Activated T-helper 1 cell treated with Interleukin-2 at 50 U/mL for 16 hours (primary cell): ENCODE measurements at places on chromosomes 4 and X.

- no peak for DNase-seq
Measured at GRCh38 chr4:47990145-47990544, 26.3 kb downstream of the CNGA1 start.

GRCh38 chr4:122603156-122603574, 17.7 kb downstream of the IL21 start:
- DNase-seq, result no peak

GRCh38 chrX:23854122-23854521, 53.6 kb downstream of the APOO start:
- DNase-seq, result no peak

DNA sequence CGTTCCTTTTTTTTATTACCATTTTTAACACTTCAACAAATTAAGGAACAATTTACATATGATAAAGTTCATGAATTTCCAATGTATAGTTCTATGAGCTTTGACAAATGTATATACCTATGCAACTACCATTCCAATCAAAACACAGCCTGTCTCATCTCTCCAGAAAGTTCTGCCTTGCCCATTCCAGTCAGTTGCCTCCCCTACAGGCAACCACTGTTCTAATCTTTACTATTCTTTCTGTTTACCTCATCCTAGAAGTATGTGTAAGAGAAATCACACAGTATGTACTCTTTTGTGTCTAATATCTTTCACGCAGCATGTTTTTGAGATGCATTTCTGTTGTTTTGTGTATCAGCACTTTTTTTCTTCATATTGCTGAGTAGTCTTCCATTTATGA, 224.9 kb downstream of the KIT start:
- no peak for DNase-seq

DNA sequence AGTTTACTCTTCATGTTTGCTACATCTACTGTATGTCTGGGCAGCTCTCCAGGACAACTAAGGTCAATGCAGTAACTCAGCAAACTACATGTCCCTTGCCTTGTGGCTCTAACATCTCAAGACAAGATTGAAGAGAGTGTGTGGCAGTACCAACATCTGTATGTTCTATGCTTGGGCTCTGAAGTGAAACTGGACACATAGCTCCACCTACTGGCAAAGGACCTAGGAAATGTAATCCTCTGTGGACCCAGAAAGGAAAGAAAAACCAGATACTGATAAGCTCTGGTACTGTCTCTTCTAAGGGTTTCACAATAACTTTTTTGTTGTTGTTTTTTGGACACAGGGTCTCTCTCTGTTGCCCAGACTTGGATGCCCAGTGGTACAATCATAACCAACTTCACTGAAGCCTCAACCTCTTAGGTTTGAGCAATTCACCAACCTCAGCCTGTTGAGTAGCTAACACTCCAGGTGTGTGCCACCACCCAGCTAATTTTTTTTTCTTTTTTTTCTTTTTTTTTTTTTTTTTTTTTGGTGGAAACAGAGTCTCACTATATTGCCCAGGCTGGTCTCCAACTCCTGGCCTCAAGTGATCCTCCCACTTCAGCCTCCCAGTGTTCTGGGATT, 64.1 kb downstream of the QDPR start:
- peak; percentile 7 for DNase-seq

DNA sequence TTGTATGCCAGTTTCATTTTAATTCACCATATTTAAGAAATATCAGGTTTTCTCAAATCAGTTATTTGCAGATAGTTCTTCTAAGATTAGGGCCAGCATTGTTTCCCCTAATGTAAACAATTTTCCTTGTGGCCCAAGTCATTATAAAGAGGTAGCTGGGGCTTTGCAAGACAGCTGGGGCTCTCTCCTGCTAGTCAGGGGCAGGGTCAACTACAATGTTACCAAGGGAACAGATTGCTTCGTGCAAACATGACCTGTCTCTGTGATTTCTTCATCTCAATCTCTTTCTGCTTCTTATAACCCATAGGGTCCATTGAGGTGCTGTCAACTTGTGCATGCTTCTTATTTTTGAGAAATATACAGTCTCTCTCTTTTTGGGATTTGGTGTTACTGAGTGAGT, 12.1 kb downstream of the ARMCX6 start:
- no peak for DNase-seq

DNA sequence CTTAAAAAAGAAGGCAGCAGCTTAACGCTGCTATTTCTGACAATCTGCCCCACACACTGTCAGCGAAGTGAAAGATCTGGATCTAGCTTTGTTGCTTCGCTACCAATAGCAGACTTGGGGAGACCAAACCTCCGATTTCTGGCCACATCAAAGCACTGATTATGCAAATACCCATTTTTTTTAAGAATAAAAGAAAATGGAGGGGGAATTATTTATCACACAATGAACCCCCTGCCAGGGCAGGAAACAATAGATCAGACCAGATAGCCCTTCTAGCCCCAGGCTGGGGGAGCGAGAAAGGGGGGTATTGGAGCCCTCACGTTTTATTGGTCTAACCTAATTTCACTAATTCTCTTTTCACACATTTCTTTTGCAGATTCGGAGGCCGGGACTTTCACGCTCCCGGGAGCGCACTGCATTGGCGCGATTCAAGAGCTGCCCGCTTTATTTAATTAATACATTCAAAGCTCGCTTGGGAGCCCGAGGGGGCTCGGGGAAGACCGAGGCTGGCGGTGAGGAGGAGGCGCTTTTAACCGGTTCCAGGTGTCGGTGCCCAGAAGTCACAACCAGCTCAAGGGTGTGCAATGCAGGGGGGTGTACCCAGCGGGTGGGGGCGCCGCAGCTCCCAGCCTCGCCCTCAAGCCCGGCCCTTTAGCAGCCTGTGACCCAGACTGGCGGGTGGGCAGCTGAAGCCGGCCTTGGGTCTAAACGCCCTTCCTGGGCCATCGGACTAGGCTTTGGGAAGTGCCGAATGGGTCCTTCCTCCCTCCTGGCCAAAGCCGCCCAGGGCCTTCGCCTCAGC, 5.5 kb downstream of the NEUROG2 start:
- no peak for DNase-seq

- DNase-seq, result no peak
Measured at GRCh38 chr4:1752284-1753041, 31.1 kb downstream of the TACC3 start.

- DNase-seq, result no peak
Measured at GRCh38 chr4:56261027-56261426, 126.3 kb downstream of the AASDH start.

- DNase-seq, result no peak
Measured at GRCh38 chrX:26952213-26952612, 510.9 kb downstream of the PPP4R3C start.
